DMS53 (cell line): ENCODE measurements at places on chromosomes 2 and 18.
A peak's percentile ranks its signal among the peaks of the same experiment; 100 is the strongest.

- peak; percentile 47 for DNase-seq
These were observed 40.3 kb downstream of the PLA2R1 start for GRCh38 chr2:160022162-160022561.

- DNase-seq, result no peak
These were observed 232.8 kb downstream of the DYM start for GRCh38 chr18:49227441-49228165.

GRCh38 chr2:38763228-38763627 lies 12.1 kb upstream of the SRSF7 start:
- peak; percentile 59 for DNase-seq

DNA sequence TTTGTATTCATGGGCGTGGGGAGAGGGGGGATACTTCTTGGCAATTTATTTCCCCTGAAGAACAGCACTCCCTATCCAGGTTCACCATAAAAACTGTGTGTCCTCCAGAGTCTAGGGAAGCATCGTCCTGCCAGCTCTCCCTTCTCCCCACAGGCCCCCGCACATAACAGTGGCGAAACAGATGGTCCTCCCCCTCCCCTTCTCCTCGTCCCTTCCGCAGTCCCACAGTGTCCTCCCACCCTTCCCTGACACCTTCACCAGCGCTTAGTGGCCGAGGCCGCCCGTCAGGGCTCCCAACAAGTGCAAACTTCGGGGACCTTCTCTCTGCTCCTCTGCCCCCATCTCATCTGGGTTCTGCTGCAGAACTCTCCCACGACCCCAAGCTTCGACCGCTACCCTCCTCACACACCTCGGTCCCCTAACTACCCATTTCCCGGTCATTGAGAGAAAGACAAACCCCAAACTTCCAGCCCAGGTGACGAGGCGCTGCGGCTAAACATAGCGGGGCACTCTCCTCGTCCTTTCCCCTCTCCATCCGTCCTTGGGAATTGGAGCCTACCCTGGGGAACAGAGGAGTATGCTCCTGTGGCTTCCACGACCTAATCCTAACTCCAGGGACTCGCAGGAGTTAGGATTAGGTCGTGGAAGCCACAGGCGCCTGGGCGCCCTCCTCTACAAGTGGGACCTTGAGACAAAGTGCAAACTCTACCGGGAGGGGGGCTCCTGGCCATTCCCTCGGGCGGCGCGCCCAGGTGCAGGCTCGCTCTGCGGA lies 971 bp downstream of the ZNF385B start:
- peak; percentile 60 for DNase-seq

- no peak for DNase-seq
These were observed 30.5 kb upstream of the SLC39A10 start for GRCh38 chr2:195626507-195626906.

- DNase-seq, result no peak
These were observed 88.7 kb downstream of the ADD2 start for GRCh38 chr2:70679259-70679658.

- DNase-seq, result peak; percentile 18
These were observed 490.0 kb downstream of the TXNL1 start for GRCh38 chr18:56148373-56148772.

DNA sequence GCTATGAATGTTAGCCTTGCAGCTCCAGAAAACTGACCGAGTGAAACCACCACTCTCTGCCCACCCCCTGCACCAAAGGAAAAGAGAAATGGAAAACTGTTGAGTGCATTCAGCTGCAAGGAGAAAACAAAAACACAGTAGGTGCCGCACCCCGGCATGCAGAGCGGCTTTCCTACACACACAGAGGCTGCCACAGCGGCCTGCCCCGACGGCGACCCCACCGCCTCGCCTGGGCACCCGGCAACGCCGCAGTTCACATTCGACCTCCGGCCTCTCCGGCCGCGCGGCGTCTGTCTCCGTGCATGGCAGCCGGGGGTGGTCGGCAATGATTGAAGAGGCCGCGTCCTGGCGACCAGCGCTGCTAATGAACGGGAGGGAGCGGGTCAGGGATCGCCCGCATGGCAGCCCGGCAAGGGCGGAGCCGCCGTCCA lies 417.1 kb upstream of the SALL3 start:
- DNase-seq, result no peak

- DNase-seq, result no peak
These were observed 950.1 kb downstream of the CNTNAP5 start for GRCh38 chr2:124975224-124975623.

- DNase-seq, result no peak
These were observed 113.7 kb downstream of the B3GNT2 start for GRCh38 chr2:62309465-62310091.

DNA sequence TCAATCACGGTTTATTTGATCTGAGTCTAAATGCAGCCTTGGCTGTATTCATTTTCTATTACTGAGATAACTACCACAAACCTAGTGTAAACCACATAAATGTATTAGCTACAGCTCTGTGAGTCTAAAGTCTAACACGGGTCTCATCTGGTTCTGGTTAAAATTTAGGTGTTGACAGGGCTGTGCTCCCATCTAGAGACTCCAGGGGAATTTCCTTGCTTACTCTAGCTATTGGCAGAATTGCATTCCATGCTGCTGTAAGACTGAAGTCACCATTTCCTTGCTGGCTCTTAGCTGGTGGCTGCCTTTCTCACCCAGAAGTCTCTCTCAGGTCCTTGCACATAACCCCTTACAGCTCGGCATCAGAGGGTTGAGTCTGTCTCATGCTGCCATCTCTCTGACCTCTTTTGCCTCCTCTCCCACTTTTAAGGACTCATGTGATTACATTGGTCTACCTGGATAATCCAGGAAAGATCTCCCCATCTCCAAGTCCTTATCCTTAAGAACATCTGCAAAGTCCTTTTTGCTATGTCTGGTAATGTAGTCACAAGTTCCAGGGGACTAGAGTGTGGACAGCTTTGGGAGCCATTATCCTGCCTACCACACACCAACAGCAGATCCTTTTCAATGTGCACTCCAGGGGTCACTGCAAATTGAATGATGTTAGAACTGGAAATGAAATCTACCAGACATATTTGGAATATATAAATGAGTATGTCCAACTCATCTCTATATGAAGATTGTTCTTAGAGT lies 207.0 kb upstream of the AGAP1 start:
- DNase-seq, result no peak

GRCh38 chr2:7950035-7950612 lies 731.7 kb upstream of the ID2 start:
- no peak for DNase-seq

- DNase-seq, result no peak
These were observed 8.9 kb upstream of the GALNT1 start for GRCh38 chr18:35572644-35573043.

- no peak for DNase-seq
These were observed 243.9 kb downstream of the PRKCE start for GRCh38 chr2:45895241-45895861.

GRCh38 chr2:135798762-135799161 lies 38.2 kb downstream of the LCT start:
- no peak for DNase-seq

- peak; percentile 40 for DNase-seq
These were observed 213.8 kb upstream of the FBXO11 start for GRCh38 chr2:48120112-48120511.

GRCh38 chr18:76821875-76822505 lies 367 bp upstream of the ZNF236 start:
- DNase-seq, result peak; percentile 89

- DNase-seq, result no peak
These were observed 154.9 kb downstream of the LNPK start for GRCh38 chr2:175847128-175847527.

- no peak for DNase-seq
These were observed 514.0 kb upstream of the CDH2 start for GRCh38 chr18:28690836-28691495.

GRCh38 chr2:231260442-231261208 lies 62.2 kb downstream of the ARMC9 start:
- DNase-seq, result peak; percentile 12

- peak; percentile 32 for DNase-seq
These were observed 19.1 kb downstream of the HS1BP3 start for GRCh38 chr2:20631617-20632307.

DNA sequence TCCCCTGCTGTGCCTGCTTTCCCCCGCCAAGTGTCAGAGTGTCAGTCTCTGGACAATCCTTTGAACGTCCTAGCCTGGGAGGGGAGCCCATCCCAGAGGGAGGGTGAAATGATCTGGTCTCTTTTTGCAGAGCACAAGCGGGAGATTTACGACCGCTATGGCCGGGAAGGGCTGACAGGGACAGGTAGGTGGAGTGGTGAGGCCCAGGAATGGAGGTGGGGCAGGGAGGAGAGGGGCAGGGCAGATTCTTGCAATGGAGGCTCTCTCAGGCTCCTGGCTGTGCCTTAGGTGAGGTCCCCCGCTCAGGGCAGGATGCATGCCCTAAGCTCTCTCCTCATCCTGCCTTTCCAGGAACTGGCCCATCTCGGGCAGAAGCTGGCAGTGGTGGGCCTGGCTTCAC lies 2.4 kb downstream of the DNAJB2 start:
- no peak for DNase-seq

DNA sequence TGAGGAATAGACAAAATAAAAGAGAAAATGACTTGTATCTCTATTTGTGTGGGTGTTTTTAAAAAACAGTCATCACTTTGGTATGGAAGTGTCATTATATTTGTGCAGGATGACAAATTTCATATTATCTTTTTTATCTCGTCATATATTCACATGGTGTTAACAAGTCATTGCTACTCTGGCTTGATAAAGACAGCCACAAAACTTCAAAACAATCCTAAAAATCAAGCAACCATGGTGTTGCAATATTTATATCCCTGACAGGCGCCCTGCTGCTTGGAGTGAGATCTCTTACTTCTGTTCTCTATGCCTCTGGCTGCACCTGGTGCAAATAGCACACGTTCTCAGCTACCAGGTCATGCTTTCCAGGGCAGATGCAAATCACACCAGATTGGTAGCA lies 278.0 kb upstream of the EPHA4 start:
- DNase-seq, result no peak

- DNase-seq, result no peak
These were observed 26.8 kb upstream of the ASXL2 start for GRCh38 chr2:25905126-25905525.

- DNase-seq, result no peak
These were observed 46.5 kb downstream of the ZFP36L2 start for GRCh38 chr2:43179942-43180341.

DNA sequence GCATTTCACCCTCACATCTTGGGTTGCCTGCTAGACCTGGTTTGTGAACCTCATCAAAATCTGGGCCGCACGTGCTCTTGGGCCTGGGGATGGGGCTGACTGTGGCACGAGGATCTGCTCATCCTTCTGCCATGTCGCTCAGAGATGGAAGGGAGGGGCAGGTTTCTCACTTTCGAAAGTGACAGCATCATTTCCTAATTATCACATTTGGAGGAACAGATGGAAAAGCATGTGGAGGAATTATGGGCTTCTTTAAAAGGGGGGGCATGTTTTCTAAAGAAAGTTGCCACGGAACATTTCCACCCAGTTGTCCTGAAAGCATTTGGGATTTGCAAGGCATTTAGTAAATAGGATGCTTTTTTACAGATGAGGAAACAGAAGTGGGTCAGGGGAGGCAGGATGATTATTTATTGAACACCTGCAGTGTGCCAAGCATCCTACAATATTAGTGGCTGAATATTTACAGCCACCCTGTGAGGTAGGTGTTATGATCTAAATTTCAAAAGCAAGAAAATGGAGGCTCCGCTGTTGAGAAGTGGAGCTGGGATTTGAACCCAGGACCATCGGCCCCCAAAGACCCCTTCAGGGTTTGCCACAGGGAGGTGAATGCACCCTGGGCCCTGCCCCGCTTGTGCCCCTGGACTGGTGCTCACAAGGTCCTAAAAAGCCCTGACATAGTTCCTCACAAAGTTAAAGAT lies 104.2 kb upstream of the MYCN start:
- no peak for DNase-seq

DNA sequence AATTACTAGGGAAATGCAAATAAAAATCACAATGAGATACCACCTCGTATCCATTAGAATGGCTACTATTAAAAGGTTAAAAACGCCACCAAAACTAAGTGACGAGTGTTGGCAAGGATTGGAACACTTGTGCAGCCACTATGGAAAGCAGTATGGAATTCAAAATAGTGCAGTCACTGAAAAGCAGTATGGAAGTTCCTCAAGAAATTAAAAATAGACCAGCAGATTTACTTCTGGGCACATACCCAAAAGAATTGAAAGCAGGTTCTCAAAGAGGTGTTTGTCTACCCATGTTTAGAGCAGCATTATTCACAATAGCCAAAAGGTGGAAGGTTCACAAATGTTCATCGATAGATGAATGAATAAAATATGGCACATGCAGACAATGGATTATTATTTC lies 149.7 kb upstream of the STON1 start:
- DNase-seq, result no peak

- no peak for DNase-seq
These were observed 51.6 kb downstream of the APOB start for GRCh38 chr2:20992201-20992711.

DNA sequence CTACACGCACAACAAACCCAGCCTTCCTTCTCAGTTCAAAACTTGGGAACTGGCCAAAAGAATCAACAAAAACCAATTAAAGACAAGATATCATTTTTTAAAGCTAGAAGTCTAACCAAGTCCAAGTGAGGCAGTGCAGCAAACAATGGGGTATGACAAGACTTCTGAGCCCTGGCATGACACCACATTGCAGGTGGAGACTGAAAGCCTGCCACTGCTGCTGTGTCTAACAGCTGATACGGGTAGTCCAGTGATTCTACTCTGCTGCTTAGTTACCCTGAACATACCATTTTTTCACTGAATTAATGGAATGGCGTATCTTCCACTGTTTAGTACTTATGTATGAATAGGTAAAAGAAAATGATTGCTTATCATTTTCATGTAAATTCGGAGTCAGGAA lies 47.4 kb upstream of the KIDINS220 start:
- no peak for DNase-seq

DNA sequence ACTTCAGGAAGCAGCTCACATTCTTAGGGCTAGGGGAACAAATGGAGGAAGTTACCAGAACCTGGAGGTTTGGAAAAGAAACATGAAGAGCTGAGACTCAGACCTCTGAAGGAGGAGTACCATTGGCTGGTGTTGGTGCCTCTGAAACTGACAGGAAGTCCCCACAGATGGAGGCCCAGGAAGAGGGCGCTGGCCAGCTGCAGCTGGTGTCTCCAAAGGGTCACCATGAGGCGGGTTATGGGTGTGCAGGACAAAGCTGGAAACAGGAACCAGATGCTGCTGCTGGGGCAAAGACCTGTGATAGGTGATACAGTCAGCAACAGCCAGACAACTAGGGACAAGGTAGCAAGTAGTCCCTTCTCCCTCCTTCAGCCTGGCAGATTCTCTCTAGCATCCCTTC lies 136.5 kb upstream of the SERPINE2 start:
- no peak for DNase-seq

DNA sequence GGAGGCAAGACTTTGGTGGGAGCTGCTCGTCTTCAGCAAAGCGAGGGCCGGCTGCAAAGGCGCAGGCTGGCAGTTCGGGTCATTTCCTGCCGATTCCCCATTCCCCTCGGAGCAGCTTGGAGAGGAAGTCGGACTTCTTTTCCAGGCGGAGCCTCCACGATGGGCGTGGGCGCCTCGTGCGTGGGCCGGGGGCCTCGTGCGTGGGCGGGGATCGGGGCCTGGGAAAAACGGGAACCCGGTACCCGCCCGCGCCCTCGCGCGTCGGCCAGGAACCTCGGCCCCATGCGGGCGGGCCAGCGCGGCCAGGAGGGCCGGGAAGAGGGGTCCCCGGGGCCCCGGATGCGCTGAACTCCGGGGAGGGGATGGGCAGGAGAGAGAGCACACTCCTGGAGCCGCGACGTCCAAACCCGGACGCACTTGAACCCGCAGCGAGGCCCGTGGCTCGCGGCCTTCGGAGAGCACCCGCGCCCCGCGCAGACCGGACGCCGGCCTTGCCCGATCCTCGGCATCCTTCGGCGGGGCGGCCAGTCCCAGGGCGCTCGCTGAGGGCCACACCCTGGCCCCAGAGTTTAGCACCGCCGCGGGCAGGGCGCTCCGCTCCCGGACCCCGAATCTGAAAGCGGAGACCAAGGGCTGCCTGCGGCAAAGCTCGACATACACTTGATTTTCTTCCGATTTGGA lies 368.4 kb downstream of the MTX2 start:
- DNase-seq, result peak; percentile 82
